ENCODE measurements at places on chromosomes 5 and 9. TPM values are rescaled to one million over a fixed set of nuclear protein-coding genes. Genes with fewer than 3 reads are reported as not detected.

Gene EQTN
- not detected for polyA plus RNA-seq

Gene GABRA6
- not detected for polyA plus RNA-seq

- DNase-seq = no peak
Measured at GRCh38 chr9:105251733-105252404, 7.4 kb downstream of the SLC44A1 start.

DNA sequence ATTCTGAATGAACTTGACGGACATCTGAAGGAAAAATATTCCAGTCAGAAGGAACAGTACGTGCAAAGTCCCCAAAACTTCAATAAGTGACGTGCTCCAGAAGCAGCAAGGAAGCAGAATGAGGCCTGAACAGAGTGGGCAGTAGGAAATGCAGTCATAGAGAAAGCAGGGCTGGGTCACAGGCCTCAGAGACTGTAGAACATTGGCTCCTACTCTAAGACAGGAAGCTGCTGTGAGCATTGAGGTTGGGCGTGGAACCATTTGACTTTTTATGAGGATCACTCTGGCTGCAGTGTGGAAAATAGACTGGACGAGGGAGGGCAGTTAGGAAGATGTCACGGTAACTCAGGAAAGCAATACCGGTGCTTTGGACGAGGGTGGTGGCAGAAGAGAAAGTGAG, 64.0 kb downstream of the DOCK8 start:
- no peak for DNase-seq
